Stimulated activated naive CD4-positive, alpha-beta T cell (primary cell): ENCODE measurements at places on chromosomes 1 and 21.

DNA sequence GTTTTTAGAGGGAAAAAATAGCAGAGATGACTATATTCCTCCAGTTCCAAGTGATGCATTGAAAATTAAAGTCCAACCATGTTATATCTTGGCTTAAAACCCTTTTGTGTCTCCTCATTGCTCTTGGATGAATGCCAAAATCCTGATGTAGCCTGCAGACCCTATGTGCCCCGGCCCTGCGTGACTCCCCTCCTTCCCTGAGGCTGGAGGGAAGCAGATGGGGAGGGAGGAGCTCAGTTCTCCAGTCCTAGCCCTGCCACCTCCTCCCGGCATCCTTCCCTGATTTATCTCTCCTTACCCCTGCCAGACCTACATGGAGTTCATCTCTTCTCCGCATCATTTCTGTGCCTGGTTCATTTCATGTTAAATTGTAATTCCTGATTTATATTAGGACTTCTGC lies 397.4 kb downstream of the PTPRU start:
- no peak for DNase-seq

- DNase-seq, result no peak
Observed at GRCh38 chr1:62841587-62842169, 57.7 kb downstream of the ATG4C start.

GRCh38 chr1:156629823-156630449 lies 10.7 kb downstream of the HAPLN2 start:
- DNase-seq, result no peak

DNA sequence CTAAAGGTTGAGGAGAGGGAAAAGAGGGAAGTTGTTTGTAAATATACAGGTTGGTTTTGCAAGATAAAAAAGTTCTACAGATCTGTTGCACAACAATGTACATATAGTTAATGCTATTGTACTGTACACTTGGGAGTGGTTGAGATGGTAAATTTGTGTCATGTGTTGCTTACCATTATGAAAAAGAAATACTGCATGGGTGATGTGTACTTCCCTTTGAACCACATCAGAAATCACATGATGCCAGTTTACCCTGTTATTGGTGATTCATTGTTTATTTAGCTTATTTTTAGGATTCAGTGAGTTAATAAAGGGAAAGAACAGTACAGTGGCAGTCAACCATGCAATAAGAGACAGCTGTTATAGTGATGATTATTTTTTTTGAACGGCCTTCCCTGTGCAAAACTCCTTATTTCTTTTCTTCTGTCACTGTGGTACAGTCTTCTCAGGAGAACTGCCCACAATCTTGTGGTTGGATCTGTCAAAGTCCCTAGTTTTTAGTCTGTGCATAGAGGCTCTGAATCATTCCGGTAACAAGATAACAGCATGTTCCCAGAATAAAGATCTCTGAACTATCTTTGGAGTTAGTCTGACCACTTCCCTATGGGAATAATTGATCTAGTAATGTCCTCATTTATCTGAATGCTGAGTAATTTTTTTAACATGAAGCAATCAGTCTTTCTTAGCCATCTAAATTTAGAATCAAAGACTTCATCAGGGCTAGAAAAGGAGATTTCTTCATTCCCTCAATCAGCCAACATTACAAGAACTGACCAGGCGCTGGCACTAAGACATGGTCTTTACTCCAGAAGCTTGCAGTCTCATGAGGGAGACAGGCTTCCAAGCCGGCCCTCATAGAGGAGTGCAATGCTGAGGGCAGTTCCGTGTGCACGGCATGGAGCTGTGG lies 84.2 kb downstream of the SH3GLB1 start:
- no peak for DNase-seq

DNA sequence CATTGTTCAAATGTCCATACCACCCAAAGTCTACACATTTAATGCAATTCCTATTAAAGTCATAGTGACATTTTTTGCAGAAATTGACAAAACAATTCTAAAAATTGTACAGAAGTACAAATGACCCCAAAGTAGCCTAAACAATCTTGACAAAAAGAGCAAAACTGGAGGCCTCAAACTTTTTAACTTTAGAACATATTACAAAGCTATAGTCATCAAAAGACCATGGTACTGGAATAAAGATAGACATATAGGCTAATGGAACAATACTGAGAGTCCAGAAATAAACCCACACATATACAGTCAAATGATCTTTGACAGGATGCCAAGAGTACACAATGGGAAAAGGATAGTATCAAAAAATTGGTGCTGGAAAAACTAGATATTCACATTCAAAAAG lies 213.2 kb upstream of the SAMSN1 start:
- DNase-seq, result no peak
